Kidney epithelial cell (primary cell): ENCODE measurements at places on chromosomes 2 and 18. TPM values are rescaled to one million over a fixed set of nuclear protein-coding genes. Genes with fewer than 3 reads are reported as not detected.

GRCh38 chr2:168649105-168649504, 153.3 kb upstream of the NOSTRIN start:
- no peak for DNase-seq

IFIH1 gene
- total RNA-seq: 25.8 and 27.1 TPM in 2 replicates

- no peak for DNase-seq
Observed at GRCh38 chr2:224211181-224211480, 172.0 kb upstream of the SERPINE2 start.

- DNase-seq: no peak
Observed at GRCh38 chr2:238271061-238271554, 17.3 kb downstream of the PER2 start.

DNA sequence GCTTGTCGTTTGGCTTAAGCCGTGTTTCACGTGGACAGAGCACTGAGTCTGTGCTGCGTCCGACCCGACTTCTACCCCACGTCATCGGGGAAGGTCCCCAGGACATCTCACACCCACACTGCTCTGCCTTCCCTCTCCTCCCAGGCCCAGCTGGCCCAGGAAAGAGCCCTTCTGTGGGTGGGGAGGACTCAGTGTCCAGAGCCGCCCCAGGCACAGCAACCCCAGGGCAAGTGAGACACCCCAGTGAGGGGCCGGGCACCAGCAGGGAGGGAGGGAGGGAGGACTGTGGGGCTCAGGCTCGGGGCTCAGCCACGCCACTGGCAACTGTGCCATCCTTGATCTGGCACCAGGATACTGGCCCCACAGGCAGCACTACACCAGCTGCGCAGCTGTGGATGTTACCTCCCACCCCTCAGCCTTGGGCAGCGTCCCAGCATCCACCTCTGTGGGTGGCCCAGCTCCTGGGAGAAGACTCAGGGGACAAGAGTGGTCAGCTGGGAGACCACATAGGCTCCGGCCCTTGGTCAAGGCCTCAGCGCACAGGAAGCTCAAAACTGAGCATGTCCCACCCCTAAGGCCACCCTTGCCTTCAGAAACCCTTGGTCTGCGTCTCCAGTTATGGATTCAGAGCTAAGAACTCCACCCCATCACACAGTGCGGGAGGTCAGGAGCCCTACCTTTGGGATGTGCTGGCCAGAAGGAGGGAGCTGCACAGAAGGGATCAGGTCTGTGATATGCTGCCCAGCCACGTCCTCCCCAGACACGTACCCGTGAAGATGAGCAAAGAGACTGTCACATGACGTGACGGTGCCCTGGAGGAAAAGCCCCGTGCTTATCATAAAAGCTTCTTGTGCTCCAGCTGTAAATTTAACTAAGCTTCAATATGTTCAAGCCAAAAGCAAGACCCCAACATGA, 11.7 kb downstream of the PASK start:
- DNase-seq: no peak

NCKAP5 gene
- 0.33 and 0.82 TPM in 2 replicates for total RNA-seq

DNA sequence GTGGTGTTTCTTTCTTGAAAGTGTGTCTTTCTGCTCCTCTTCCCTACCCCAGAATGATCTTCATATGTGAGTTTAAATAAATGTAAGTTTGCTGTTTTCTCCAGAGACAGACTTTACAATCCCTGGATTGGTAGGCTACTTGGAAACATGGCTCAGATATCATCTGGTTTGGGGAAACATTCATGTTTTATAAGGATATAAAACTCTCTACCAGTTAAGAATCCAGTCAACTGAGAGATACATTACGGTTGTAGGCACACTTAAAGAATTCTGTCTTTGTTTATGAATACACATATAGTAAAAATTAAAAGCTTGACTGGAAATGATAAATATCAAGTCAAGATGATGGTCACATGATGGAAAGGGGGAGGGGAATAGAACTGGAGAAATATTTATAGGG, 739.3 kb downstream of the SLC4A3 start:
- no peak for DNase-seq

GRCh38 chr2:69123182-69123581, 110.2 kb downstream of the ANTXR1 start:
- DNase-seq: no peak

DNA sequence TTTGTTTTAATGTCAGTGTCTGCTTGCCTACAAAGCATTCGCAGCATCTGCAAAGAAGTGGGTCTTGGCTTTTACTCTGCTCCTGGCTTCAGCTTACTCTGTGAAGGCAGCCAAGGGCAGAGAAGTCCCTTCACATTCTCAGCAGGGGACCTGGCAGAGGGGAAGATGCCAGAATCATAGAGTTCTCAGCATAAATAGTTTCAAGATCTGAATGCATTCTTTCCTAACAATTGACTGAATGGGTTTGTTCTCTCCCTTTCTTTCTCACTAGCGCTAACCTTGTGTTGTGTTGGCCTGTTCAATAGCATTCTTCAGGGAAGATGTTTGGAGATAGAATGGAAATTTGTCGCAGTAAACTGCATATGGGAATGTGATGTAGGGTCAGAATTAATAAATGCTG, 106.9 kb downstream of the FARSB start:
- no peak for DNase-seq

GRCh38 chr18:25360301-25360899, 8.4 kb upstream of the ZNF521 start:
- DNase-seq: no peak

GRCh38 chr2:209936106-209936666, 66.3 kb upstream of the RPE start:
- no peak for DNase-seq

- no peak for DNase-seq
Observed at GRCh38 chr2:239959059-239959971, 65.8 kb downstream of the NDUFA10 start.

NIFK gene
- total RNA-seq: 60.8 and 82.0 TPM in 2 replicates

GRCh38 chr2:178479758-178480226, 465 bp upstream of the PLEKHA3 start:
- no peak for DNase-seq

GRCh38 chr2:219868635-219869034, 241.2 kb downstream of the SLC4A3 start:
- no peak for DNase-seq

MCEE gene
- total RNA-seq: 2.7 and 6.7 TPM in 2 replicates

DNA sequence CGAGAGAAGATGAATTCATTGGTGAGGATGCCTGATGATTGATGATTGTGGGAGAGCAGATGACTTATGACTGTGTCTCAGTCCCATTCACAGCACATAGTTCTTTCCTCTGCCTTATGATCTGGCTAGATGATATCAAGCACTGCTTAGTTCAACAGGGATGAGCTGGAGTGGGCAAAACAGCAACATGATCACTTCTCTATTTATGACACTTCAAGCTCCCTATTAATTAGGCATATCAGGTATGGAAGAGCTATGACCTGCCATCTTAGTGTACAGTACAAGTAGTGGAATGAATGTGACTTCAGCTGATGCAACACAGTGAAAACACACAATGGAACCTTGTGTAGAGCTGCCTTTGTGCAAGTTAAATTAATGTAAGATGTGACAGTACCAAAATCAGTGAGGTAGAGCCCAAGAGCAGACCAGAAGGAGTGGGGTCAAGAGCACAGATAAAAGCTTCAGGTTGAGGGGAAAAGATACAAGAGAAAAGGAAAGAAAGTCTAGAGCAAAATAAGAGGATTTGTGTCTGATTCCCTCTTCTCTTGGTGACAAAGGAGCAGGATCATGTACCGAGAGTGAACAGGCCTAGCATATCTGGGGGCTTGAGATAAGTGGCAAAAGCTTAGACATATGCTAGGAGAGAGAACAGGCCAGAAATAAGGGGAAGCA, 93.0 kb upstream of the MYO3B start:
- no peak for DNase-seq

DNA sequence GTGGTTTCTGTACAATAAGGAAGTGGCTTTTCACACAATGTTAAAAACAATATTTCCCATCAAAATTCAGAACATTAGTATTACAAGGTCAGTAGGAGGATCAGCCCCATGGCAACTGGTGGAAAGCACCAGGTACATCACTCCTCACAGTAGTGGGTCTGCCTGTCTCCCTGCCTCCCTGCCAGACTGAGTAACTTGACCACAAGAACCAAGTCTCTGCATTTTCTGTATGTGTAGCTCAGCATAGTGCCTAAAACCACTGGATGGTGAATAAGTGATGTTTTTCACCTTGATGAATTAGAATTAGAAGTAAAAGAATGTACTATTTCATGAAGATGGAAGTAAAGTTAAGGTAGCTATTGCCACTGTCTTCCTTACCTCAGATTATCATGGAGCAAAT, 4.1 kb upstream of the WDR7 start:
- DNase-seq: no peak

ZNF521 gene
- 6.0 and 14.5 TPM in 2 replicates for total RNA-seq

DNA sequence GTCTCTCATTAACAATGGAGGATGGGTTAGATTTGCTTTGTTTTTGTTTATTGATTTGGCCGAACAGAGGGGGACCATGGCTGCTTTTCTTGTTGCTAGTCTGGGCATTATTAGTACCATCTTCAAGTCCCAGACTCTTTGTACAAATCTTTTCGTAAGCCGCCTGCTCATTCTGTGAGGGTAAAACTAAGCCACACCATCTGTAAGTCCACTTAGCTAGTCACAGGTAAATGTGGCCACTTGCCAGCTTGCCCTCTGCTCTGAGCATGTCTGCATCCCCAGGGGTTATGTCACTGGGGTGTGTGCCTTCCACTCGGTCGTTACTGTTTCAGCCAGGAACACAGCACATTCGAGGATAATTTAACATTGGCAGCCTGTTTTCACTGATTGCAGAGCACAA, 85.6 kb downstream of the SMIM21 start:
- no peak for DNase-seq

HTR2B gene
- 0.21 and 0.29 TPM in 2 replicates for total RNA-seq

IGFBP5 gene
- 51.7 and 72.3 TPM in 2 replicates for total RNA-seq

DNA sequence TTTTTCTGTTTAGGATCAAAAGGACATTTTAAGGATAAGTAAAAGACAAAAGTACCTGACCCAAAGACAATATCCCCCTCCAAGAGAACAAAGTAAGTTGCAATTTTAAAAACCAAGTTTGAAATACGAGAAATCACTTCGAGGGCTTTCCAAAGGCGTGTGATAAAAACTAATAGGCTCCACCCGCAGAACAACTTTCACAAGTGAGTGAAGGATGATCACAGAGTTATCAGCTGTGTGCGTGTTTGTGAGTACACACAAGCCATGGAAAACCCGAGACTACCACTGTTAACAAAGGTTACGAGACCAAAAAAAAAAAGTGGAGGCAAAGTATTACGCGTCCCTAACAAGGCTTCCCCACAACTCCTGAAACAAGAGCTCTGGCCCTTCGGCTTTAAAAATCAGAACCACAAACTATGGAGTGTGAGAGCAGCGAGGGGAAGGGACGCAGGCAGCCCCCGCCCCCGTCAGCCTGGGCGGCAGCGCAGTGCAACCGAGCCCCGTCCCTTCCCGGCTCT, 719 bp downstream of the SMAD2 start:
- no peak for DNase-seq

DNAJC10 gene
- 157 and 171 TPM in 2 replicates for total RNA-seq

GRCh38 chr2:180077295-180077906, 70.3 kb upstream of the CWC22 start:
- peak; percentile 1 for DNase-seq

- no peak for DNase-seq
Observed at GRCh38 chr2:99190548-99190947, 9.6 kb downstream of the MRPL30 start.

- peak; percentile 86 for DNase-seq
Observed at GRCh38 chr18:59123588-59124369, 15.9 kb upstream of the SEC11C start.

GRCh38 chr18:50982802-50983179, 15.0 kb downstream of the ELAC1 start:
- no peak for DNase-seq

CAPN14 gene
- 0.58 and 1.4 TPM in 2 replicates for total RNA-seq

RIT2 gene
- total RNA-seq: not detected in 2 replicates

SULT1C3 gene
- total RNA-seq: not detected in 2 replicates

GRCh38 chr2:174888146-174888545, 117.0 kb downstream of the CHN1 start:
- DNase-seq: no peak

GRCh38 chr2:204177977-204178522, 241.5 kb downstream of the ICOS start:
- no peak for DNase-seq

ACADL gene
- 1.1 and 1.5 TPM in 2 replicates for total RNA-seq

DNA sequence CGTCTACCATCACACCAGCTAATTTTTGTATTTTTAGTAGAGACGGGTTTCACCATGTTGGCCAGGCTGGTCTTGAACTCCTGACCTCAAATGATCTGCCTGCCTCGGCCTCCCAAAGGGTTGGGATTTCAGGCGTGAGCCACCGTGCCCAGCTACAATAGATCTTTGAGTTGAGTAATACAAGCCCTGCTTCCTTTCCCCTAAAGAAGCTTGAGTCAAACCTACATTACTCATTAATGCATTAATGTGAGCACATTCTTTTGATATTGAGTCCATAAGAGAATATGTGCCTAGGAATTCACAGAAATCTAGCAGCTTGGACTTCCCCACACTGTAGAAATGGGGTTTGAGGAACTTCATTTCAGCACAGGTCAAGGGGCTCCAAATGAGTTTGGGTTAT, 39.6 kb downstream of the PSMG2 start:
- no peak for DNase-seq

EMILIN2 gene
- 27.0 and 41.6 TPM in 2 replicates for total RNA-seq

BOLL gene
- total RNA-seq: not detected in 2 replicates

G6PC2 gene
- total RNA-seq: not detected in 2 replicates

DNA sequence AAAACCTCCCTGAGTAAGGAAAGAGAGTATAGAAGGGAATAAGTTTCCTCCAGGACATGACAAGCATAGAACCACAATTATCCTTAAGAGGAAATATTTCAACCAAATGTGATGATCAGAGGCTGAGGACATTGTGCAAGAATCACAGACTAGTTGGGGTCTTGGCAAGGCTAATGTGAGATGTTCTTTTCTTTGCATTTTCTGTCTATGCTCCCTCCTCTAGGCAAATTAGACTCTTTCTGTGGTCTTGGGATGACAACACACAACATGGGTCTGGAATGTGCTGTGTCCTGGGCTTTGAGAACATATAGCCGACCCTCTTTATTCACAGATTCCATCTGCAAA, 32.0 kb upstream of the IL1RL1 start:
- no peak for DNase-seq

GRCh38 chr2:238573916-238574315, 147.2 kb downstream of the ASB1 start:
- DNase-seq: no peak

DNA sequence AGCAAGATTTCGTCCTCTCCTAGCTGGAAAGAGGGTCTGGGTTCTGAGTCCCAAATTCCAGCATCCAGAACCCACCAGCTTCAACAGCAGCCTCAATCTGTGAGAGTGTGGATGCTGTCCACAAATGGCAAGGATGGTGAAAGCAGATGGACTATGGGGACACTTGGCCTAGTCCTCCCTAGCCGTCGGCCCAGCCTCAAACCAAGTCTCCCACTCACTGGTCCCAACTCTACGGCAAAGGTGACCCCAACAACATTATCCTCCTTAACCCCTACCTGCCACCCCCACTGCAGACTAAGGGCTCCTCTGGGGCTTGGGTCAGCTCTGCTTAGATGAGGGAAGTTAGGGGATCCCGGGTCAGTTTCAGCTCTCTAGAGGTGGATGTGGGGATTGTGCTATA, 57.3 kb downstream of the TNS1 start:
- DNase-seq: no peak

GRCh38 chr2:58644451-58644850, 403.3 kb upstream of the FANCL start:
- DNase-seq: no peak

LIMS4 gene
- total RNA-seq: 4.5 and 4.9 TPM in 2 replicates

- no peak for DNase-seq
Observed at GRCh38 chr18:13337369-13337768, 118.8 kb downstream of the LDLRAD4 start.

RAB27B gene
- 0.96 and 1.6 TPM in 2 replicates for total RNA-seq

ANKRD62 gene
- total RNA-seq: not detected in 2 replicates

- no peak for DNase-seq
Observed at GRCh38 chr18:74506448-74507084, 10.4 kb downstream of the CNDP2 start.
